ENCODE measurements at places on chromosomes 11 and 22. TPM values are rescaled to one million over a fixed set of nuclear protein-coding genes. Genes with fewer than 3 reads are reported as not detected.

The SLC29A2 gene
- polyA plus RNA-seq: 1.6 TPM

The OR56A1 gene
- not detected for polyA plus RNA-seq

The NAALAD2 gene
- 0.10 TPM for polyA plus RNA-seq

The NUP98 gene
- polyA plus RNA-seq: 32.9 TPM

The PDE3B gene
- polyA plus RNA-seq: 1.1 TPM

DNA sequence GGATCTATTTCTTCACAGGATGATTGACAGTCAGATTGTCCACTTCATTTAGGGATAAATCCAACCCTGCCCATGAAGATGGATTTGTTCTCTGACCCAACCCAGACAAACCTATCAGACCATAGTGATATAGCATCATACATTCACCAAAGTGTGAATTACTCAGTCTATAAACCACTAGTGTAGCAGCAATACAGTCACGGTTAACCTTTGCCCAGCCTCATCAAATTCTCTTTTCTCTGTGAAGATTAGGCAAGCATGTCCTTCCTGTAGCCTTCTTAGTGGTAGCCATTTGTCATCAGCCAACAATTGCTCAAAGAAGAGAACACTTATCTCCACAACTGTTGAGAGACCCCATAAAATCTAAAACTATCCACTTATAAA lies 14.4 kb upstream of the BIRC2 start:
- H3K36me3 ChIP-seq: peaks cover 24% of the 10 kb centered on the region
- peaks cover 19% of the 10 kb centered on the region for H3K4me1 ChIP-seq
- peak overlapping the region; percentile 77 for H3K27ac ChIP-seq
- no peak overlapping the region for H3K4me3 ChIP-seq
- no peaks in the 10 kb centered on the region for H3K27me3 ChIP-seq
- no peak for DNase-seq

GRCh38 chr11:114705280-114706024 lies 27.1 kb downstream of the NXPE2 start:
- H3K4me1 ChIP-seq: no peaks in the 10 kb centered on the region
- H3K27ac ChIP-seq: no peak overlapping the region
- no peaks in the 10 kb centered on the region for H3K27me3 ChIP-seq
- no peaks in the 10 kb centered on the region for H3K36me3 ChIP-seq

GRCh38 chr11:33452836-33453624 lies 195.8 kb downstream of the HIPK3 start:
- H3K36me3 ChIP-seq: no peaks in the 10 kb centered on the region
- DNase-seq: no peak
- H3K27ac ChIP-seq: no peak overlapping the region

DNA sequence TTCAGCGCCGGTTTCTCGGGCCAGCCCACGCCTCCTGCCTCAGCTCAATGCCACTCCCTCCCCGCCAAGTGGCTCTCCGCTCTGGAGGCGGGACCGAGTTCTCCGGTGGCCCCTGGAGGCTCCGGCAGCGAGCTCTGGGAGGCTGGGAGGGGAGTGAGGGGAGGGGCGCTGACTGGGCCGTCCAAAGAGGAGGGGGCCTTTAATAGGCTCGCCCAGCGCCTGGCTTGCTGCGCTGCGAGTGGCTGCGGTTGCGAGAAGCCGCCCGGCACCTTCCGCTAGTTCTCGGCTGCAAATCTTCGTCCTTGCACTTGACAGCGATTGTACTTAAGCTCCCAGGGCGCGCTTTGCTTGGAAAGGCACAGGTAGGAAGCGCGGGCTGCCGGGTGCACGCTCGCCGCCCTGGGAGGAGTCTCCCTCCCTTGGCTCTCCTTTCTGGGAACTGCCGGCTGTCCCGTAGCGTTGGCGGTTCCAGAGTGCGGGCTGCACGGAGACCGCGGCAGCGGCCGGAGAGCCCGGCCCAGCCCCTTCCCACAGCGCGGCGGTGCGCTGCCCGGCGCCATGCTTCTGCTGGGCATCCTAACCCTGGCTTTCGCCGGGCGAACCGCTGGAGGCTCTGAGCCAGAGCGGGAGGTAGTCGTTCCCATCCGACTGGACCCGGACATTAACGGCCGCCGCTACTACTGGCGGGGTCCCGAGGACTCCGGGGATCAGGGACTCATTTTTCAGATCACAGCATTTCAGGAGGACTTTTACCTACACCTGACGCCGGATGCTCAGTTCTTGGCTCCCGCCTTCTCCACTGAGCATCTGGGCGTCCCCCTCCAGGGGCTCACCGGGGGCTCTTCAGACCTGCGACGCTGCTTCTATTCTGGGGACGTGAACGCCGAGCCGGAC lies at the start of gene ADAMTS15:
Gene ADAMTS15 (plus strand): TSS at position 230 of the 894 bp plus-strand sequence. CDS start 329 bp downstream, at position 559.
- peaks cover 6% of the 10 kb centered on the region for H3K4me1 ChIP-seq
- DNase-seq: no peak
- peak within 1 kb of the TSS; percentile 41 for H3K4me3 ChIP-seq
- H3K27ac ChIP-seq: no peak within 1 kb of the TSS
- H3K27me3 ChIP-seq: peaks cover 74% of the 10 kb centered on the region

DNA sequence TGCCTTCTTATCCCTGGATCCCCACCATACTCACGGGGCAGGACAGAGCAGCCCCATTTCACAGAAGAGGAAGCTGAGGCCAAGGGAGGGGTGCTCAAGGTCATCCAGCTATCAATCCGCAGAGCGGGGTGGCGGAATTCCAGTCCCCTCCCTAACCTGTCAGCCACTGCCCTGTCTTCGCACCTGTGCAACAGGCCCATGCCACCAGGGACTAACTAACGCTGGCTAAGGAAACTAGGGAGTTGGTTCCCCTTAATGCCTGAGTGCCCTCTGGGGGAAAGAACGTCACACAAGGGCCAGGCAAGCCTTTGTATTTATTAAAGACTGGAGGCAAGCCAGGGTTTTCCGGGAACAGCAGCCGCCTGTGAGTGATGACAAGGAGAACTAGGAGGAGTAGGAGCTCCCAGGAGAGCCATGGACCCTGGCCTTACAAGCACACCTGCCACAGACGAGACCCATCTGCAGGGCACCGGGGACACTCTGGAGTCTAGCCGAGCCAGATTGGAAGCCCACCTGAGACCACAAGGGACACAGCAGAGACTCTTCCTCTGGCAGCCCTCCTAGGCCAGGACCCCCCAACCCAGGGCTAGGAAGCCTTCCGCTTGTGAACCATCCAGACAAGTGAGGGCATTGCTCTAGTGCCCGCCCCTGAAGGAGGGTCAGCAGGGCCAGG lies 64.4 kb downstream of the MYH9 start:
- no peaks in the 10 kb centered on the region for H3K27me3 ChIP-seq
- peak overlapping the region; percentile 70 for H3K27ac ChIP-seq
- no peak overlapping the region for H3K4me3 ChIP-seq
- no peak for DNase-seq
- peaks cover 11% of the 10 kb centered on the region for H3K36me3 ChIP-seq

GRCh38 chr22:40043081-40043480 lies 48.3 kb downstream of the FAM83F start:
- peak overlapping the region; percentile 17 for H3K4me3 ChIP-seq
- peak overlapping the region; percentile 47 for H3K27ac ChIP-seq
- H3K36me3 ChIP-seq: peaks cover 8% of the 10 kb centered on the region
- peaks cover 17% of the 10 kb centered on the region for H3K27me3 ChIP-seq
- DNase-seq: no peak

GRCh38 chr11:35146711-35147110 lies 7.7 kb downstream of the CD44 start:
- peak overlapping the region; percentile 61 for H3K4me3 ChIP-seq
- H3K4me1 ChIP-seq: peaks cover 77% of the 10 kb centered on the region
- H3K36me3 ChIP-seq: peaks cover 16% of the 10 kb centered on the region

DNA sequence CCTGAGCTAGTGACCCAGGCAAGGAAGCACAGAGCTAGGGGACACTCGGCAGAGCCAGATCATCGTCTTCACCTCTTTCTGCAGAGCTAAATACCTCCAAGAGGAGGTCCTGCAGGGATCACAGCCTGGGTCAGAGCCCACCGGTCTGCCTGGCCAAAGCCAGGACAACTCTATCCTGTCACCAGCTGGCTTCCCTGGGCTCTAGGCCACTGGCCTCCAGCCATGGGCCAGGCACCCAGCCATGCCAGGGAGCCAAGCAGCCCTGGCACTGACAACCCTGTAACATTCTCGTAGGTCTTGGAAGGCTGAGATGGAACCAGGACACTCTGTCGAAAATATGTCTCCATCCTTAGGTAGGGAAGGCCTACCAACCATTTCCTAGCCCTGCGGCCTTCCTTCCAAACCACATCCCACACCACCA lies 270.1 kb downstream of the BUD13 start:
- H3K4me1 ChIP-seq: peaks cover 4% of the 10 kb centered on the region
- no peak for DNase-seq
- H3K36me3 ChIP-seq: no peaks in the 10 kb centered on the region
- H3K4me3 ChIP-seq: no peak overlapping the region

- DNase-seq: no peak
- no peak overlapping the region for H3K27ac ChIP-seq
- peaks cover 7% of the 10 kb centered on the region for H3K36me3 ChIP-seq
- no peak overlapping the region for H3K4me3 ChIP-seq
- H3K27me3 ChIP-seq: no peaks in the 10 kb centered on the region
Measured at GRCh38 chr22:38222797-38223119, 21.0 kb downstream of the MAFF start.

DNA sequence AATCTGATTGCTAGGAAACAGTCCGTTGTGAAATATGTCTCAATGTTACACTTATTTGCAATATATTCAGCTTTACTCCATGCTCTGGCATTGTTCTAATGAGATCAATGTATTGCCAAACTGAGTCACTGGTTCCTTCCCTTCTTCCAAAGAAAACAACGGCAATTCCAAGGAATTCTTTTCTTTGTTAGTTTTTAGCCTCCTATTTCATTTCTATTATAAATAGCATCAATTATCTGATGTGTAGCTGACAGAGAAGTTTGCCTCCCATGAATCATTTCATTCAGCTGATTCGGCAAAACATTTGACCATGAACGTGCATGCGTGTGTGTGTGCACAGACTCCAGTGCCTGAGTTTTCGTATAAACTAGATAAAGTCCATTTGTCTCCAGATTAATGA lies 346.8 kb downstream of the ETS1 start:
- no peak for DNase-seq
- H3K36me3 ChIP-seq: no peaks in the 10 kb centered on the region
- H3K27me3 ChIP-seq: no peaks in the 10 kb centered on the region
- peaks cover 10% of the 10 kb centered on the region for H3K4me1 ChIP-seq
- H3K27ac ChIP-seq: no peak overlapping the region
- no peak overlapping the region for H3K4me3 ChIP-seq

GRCh38 chr11:13966486-13966885 lies 4.0 kb downstream of the SPON1 start:
- no peak overlapping the region for H3K4me3 ChIP-seq
- no peak for DNase-seq
- H3K27ac ChIP-seq: no peak overlapping the region
- no peaks in the 10 kb centered on the region for H3K36me3 ChIP-seq
